Endothelial cell (in vitro differentiated cells): ENCODE measurements at places on chromosomes 12 and 14.

- no peak for DNase-seq
Measured at GRCh38 chr12:105445649-105446048, 115.2 kb downstream of the C12orf75 start.

DNA sequence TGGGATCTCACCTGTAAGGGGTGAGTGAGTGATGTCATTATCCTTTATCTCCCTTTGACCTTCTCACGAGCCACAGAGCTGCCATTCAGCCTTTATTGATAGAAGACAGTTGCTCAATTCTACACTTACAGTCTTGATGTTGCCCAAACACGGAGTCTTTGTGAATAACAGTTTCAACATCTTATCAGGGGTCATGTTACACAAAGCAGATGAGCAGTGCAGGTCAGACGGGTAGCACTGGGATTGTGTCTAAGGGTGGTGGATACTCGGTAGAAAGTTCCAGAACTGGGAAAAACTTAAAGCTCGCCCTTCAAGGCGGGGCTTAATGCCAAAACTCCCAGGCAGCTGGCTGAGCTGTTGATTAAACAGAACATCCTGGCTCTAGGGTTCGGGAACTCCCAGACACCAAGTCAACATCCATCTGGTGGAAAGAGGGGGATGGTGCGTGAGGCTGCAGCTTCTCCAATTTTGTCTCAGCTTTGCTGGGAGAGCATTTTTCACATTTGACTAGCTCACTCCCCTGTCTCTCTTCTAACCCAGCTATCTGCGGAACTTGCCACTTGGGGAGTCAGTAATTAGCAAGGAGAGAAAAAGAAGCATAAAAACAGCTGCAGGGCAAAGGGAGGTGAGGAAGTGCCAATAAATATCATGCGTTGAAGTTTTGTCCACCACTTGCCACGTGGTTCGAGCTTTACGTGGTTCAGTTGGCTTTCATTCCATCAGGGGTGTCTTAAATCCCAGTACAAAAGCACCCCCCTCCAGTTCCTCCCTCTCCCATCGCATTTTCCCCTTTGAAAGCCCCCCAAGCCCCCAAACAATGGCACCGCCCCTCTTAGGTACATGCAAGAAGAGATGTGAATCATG is 31.0 kb downstream of the FOXN4 start:
- no peak for DNase-seq

GRCh38 chr14:60093606-60094005 is 1.9 kb downstream of the PCNX4 start:
- no peak for DNase-seq

- no peak for DNase-seq
Measured at GRCh38 chr12:46360908-46361666, 11.5 kb downstream of the SLC38A2 start.
